Neural crest cell (in vitro differentiated cells): ENCODE measurements at places on chromosomes 7 and 10. TPM values are rescaled to one million over a fixed set of nuclear protein-coding genes. Genes with fewer than 3 reads are reported as not detected.

The CNTNAP2 gene
- 9.3 and 12.9 TPM in 2 replicates for total RNA-seq

The ANLN gene
- 85.5 and 87.1 TPM in 2 replicates for total RNA-seq

GRCh38 chr7:44432381-44432977, 58.0 kb downstream of the NUDCD3 start:
- no peaks in the 10 kb centered on the region for H3K4me1 ChIP-seq
- no peak overlapping the region for H3K4me3 ChIP-seq
- H3K27me3 ChIP-seq: no peaks in the 10 kb centered on the region
- no peak overlapping the region for H3K27ac ChIP-seq
- H3K36me3 ChIP-seq: peaks cover 4% of the 10 kb centered on the region
- no peak for DNase-seq

DNA sequence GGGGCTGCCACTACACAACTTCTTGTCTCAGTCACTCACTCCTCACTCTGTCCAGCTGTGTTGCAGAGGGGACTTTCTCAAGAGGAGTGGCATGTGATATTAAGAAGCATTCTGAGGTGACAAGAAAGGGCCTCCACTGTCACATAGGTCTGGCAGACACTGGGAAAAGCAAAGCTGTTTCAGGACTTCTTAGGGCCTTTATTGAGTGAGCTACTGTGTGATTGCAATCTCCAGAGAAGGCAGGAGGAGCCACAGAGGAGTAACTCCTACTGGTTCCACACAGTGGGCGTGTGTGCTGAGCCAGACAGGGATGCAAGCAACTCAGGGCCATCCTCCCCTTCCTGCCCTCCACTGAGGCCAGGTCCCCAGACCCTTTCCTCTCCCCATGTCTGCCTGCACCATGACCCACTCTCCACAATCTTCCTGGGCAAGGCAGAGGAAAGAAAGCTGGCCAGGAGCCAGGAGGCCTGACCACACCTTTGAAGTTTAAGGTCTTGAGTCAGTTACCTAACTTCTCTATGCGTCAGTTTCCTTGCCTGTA, 262.0 kb upstream of the ZMIZ1 start:
- H3K27ac ChIP-seq: no peak overlapping the region
- peaks cover 11% of the 10 kb centered on the region for H3K4me1 ChIP-seq
- no peaks in the 10 kb centered on the region for H3K27me3 ChIP-seq
- H3K4me3 ChIP-seq: no peak overlapping the region
- H3K36me3 ChIP-seq: no peaks in the 10 kb centered on the region

GRCh38 chr7:19772841-19773760, at the start of gene TMEM196:
Gene TMEM196 (minus strand): TSS chr7:19773617. CDS start chr7:19772696, 921 bp downstream.
- peak; percentile 37 for DNase-seq
- H3K4me3 ChIP-seq: peak within 1 kb of the TSS; percentile 89
- peaks cover 21% of the 10 kb centered on the region for H3K4me1 ChIP-seq
- H3K27me3 ChIP-seq: peaks cover 51% of the 10 kb centered on the region

DNA sequence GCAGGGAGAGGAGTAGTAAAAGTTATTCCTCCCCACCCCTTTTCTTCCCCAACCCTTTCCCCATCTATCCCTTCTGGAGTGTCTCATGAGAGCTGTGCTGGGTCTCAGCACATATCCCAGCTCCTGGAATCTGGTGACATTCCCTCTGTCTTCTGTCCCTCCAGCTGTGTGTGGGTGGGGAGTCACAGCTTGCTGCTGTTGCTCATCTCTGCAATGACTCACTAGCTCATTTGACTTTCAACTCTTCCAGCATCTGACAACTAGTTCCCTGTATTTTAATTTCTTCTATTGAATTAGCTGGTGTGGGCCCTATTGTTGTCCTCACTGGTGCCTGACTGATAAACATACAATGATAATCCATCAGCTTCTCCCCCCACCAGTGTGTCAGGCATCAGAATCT, 198.9 kb upstream of the AUTS2 start:
- peaks cover 7% of the 10 kb centered on the region for H3K4me1 ChIP-seq
- no peak overlapping the region for H3K4me3 ChIP-seq
- no peaks in the 10 kb centered on the region for H3K36me3 ChIP-seq

DNA sequence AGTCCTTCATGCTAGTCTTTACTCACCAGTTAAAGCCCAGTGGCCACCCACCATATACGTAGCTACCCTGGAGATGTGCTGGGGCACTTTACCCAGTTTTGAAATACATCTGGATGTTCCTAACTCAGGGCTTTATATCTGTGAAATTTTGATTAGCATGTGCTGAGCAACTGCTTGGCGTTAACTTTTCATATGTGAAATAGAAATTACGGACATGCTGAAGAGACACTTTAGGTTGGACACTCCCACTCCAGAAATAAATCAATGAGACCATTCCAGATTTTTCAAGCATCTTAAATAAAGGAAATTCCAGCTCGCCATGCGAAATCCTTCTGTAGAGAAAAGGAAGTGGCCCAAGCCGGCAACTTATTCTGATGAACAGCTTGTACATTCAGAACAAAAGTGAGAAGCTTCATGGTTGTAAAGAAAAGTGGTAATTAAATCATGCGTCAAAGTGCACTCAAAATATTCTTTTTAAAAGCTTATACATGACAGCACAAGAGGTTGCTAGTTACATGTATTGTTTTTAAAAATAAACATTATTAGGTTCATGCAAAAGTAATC, 153.5 kb upstream of the ITGB1 start:
- H3K36me3 ChIP-seq: peaks cover 2% of the 10 kb centered on the region
- no peak overlapping the region for H3K4me3 ChIP-seq
- DNase-seq: no peak

GRCh38 chr7:81641873-81642272, 128.0 kb downstream of the HGF start:
- no peak overlapping the region for H3K27ac ChIP-seq
- no peak overlapping the region for H3K4me3 ChIP-seq
- DNase-seq: no peak
- H3K27me3 ChIP-seq: no peaks in the 10 kb centered on the region
- H3K36me3 ChIP-seq: peaks cover 4% of the 10 kb centered on the region

GRCh38 chr10:1316121-1316808, 260.1 kb downstream of the WDR37 start:
- H3K4me1 ChIP-seq: peaks cover 13% of the 10 kb centered on the region
- no peaks in the 10 kb centered on the region for H3K36me3 ChIP-seq
- peak overlapping the region; percentile 57 for H3K27ac ChIP-seq
- H3K27me3 ChIP-seq: peaks cover 2% of the 10 kb centered on the region

- no peaks in the 10 kb centered on the region for H3K27me3 ChIP-seq
- DNase-seq: no peak
- no peak overlapping the region for H3K27ac ChIP-seq
- no peak overlapping the region for H3K4me3 ChIP-seq
These were observed 511.0 kb upstream of the COBL start for GRCh38 chr7:51827631-51828030.

DNA sequence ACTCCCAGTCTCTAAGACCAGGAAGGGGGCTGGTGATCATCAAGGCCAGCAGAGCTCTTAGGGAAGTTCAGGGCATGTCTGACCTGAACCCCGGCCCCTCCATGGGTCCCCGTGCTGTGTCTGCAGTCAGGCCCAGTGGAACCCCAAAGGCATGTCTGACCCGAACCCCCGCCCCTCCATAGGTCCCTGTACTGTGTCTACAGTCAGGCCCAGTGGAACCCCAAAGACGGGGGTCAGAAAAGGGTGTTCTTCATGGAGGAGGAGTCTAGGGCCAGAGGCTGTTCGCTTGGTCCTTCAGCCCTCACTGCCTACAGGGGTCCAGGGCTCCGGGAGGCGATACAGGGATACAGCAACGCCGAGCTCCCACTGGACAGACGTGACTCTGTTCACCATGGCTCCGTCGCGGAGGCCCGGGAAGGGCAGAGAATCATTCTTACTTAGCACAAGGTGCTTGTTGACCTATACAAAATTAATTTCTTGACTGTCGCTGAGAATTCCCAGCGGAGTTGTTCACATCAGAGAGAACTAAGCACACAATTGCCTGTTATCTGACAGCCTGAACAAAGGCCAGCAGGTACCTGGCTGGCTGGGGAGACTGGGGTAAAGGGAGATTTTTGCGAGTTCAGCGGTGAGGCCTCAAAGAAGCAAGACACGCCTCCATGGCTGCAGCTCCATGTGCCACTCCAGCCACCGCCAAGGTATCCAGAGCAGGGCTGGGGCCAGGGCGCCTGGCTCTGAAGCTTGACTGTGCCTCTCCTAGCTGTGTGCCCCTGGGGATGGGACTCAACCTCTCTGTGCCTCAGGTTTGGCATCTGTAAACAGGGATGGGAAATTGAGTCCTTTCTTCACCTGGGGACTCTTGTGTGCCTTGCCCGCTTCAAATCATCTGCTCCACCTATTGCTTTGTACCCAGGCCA, 26.8 kb downstream of the EN2 start:
- no peak for DNase-seq
- no peak overlapping the region for H3K27ac ChIP-seq

- H3K36me3 ChIP-seq: no peaks in the 10 kb centered on the region
- H3K27ac ChIP-seq: no peak overlapping the region
- H3K27me3 ChIP-seq: no peaks in the 10 kb centered on the region
- no peak for DNase-seq
- no peak overlapping the region for H3K4me3 ChIP-seq
- H3K4me1 ChIP-seq: peaks cover 4% of the 10 kb centered on the region
These were observed 60.3 kb downstream of the RASGEF1A start for GRCh38 chr10:43206391-43207235.

GRCh38 chr10:106904209-106904608, 260.3 kb downstream of the SORCS1 start:
- H3K27ac ChIP-seq: no peak overlapping the region
- no peaks in the 10 kb centered on the region for H3K36me3 ChIP-seq
- H3K4me1 ChIP-seq: peaks cover 8% of the 10 kb centered on the region
- no peak for DNase-seq

- peaks cover 11% of the 10 kb centered on the region for H3K36me3 ChIP-seq
- no peak overlapping the region for H3K27ac ChIP-seq
- DNase-seq: no peak
- H3K4me3 ChIP-seq: no peak overlapping the region
- H3K4me1 ChIP-seq: peaks cover 5% of the 10 kb centered on the region
These were observed 5.8 kb upstream of the GGCT start for GRCh38 chr7:30510124-30511075.

The GIMAP7 gene
- not detected in 2 replicates for total RNA-seq

- H3K27ac ChIP-seq: no peak overlapping the region
- H3K36me3 ChIP-seq: no peaks in the 10 kb centered on the region
- no peaks in the 10 kb centered on the region for H3K27me3 ChIP-seq
- H3K4me1 ChIP-seq: peaks cover 8% of the 10 kb centered on the region
- no peak overlapping the region for H3K4me3 ChIP-seq
These were observed 90.0 kb downstream of the FOXP2 start for GRCh38 chr7:114504586-114504985.
